Stimulated activated CD4-positive, alpha-beta T cell treated with anti-CD3 and anti-CD28 coated beads, TNF-alpha, amount 100 ng/mL, for 1 hour (primary cell): ENCODE measurements at places on chromosomes 6 and 20.

- no peak for DNase-seq
Observed at GRCh38 chr6:33954453-33954852, 150.7 kb upstream of the MLN start.

- DNase-seq = no peak
Observed at GRCh38 chr20:42957018-42957703, 232.5 kb downstream of the PTPRT start.

- DNase-seq = no peak
Observed at GRCh38 chr6:157151989-157152388, 171.3 kb downstream of the TMEM242 start.

GRCh38 chr6:72824833-72825232, 203.0 kb downstream of the KCNQ5 start:
- no peak for DNase-seq

- no peak for DNase-seq
Observed at GRCh38 chr6:37134036-37134395, 35.9 kb upstream of the PIM1 start.

GRCh38 chr6:137472641-137473137, 21.5 kb downstream of the OLIG3 start:
- DNase-seq = no peak

DNA sequence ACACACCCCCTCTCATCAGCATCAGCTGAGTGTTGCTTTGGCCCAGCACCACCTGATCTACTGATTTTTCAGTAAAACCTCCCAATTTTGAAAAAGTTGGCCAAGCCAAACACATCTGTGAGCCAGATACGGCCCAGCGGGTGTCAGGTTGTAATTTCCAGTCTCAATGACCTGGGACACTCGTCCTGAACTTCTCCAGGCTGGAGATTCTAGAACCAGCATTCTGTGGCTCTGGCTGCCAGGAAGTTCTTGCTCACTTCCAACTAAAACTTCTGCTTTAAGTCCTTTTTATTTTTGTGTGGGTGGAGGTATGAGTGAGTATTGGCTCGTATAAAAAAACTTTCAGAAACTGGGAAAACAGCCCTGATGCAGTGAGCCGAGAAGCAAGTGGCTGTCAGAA, 5.1 kb downstream of the KIAA1755 start:
- DNase-seq = no peak

GRCh38 chr6:35718375-35718736, 18.5 kb upstream of the ARMC12 start:
- no peak for DNase-seq

DNA sequence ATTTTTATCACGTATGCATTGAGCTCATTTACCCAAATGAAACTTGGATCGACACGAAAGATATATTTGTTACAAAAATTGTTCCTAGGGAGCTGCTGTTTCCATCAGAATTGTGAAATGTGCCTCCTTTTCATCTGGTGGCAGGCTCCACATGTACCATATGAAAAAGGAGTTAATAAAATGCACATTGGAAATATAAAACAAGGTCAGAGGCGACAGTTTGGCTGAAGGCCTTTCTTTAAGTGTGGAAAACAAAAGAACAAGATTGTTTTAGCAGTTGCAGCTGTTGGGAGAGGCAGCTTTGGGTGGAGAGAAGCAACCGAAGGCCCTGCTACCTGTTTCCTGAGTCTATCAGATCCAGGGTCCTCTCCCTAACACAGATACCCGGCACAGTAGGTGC, 334.5 kb upstream of the NT5E start:
- no peak for DNase-seq

GRCh38 chr6:20574355-20574754, 40.1 kb downstream of the CDKAL1 start:
- no peak for DNase-seq

DNA sequence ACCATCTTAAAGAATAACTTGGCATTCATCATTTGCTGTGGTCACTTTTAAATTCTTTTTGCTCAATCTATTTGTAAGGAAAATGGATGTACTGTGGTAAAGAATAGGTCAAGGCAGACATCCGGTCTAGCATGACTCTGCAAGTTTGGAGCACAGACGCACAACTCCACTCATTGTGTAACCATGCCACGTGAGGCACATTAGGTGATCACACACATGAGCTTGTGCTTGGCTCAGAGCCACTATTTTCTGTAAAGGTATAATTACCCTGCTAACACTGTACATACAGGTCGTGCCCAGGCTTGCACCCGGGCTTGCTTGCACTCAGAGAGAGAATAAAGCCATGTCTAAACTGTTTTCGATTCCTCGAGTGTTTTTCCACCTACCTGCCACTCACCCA, 1289.1 kb upstream of the ADGRB3 start:
- DNase-seq = no peak

DNA sequence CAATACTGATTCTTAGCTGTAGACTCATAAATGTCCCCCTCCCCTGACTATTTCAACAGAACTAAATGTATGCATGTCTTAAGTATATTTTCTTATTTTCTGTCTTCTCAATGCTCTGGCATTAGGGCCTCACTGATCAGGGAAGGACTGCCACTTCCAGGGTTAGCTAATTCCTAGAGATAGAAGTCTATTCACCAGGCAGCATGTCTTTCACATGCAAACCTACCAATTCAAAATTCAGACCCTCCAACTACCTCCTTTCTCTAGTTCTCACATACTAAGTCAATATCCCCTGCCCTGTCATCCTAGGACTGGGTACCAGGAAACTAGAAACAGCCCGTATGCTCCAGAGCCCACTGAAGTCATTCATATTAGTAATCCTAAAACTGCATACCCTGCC, 132.3 kb downstream of the RALGAPA2 start:
- DNase-seq = no peak

DNA sequence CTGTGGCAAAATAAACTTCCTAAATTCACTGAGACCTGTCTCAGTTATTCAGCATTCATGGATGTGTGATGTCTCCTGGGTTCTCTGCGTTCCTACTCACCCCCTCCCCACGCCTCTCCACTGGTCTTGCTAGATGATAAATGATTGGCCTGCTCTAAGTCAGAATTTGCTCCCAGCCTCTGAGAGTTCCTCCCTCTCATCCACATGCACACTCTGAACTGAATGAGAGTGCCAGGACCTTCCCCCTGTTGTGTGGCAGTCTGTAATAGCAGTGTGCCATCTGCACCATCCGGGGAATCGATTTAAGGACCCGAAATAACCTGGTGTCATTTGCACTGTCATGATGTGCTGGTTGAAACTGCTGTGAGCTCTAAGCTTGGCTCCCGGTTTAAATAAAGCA, 135.8 kb upstream of the AFDN start:
- DNase-seq = no peak

- DNase-seq = no peak
Observed at GRCh38 chr6:16130932-16131387, 2.1 kb downstream of the MYLIP start.

DNA sequence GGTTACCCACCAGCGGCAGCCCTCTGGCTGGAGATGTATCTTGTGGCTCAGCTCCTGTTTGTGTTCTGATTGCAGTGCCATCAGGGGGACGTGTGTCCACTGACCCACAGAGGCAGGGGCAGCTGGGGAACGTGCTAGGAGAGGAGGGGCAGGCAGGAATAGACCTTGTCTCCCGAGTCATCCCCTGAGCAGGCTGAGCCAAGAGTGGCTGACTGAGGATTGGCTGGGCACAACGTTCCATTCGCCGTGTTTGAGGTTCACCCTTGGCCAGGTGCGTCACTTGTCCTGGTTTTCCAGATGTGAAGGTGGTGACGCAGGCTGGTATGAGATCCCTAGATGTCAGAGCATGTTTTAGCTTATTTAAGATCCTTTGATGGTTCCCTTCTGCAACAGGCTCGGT, 57.7 kb downstream of the ADNP start:
- DNase-seq = no peak

DNA sequence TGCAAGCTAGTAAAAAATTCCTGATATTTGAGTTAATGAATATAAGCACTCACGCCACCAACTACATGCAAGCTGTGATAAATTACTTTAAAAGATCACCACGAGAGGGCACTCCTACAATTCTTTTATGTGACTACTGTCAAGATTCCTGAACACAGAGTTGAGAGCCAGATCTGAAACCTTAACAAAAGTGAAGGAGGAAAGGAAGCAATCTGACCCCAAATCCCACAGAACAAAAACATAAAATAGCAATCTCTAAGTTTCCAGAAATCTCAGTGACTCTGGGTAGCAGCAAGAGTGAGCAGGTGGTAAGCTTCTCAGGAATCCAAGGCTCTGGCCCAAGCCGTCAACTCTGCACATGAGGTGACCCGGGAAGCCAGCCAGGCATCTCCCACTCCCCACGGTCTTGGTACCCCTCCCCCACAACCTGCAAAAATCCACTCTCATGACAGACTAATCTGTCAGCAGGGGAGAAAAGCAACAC, 55.1 kb downstream of the STAU1 start:
- no peak for DNase-seq

DNA sequence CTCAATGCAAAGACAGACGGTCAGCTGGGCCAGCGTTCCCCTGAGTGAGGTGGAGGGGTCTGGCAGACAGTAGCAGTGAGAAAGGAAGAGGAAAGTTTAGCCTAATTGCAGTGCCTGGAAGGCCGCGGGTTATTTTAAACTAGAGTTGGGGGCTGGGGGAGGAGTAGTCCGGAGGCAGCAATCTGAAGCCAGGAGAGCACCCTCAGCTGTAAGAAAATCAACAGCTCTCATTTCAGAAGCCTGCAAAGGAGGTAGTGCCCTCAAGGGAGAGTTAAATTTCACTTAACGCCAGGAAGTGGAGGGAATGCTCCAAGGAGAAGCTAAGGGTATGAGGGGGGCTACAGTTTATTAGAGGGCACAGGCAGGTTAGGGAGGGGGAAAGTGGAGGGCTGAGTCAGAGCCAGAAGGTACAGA, 26.9 kb downstream of the RING1 start:
- DNase-seq = no peak

GRCh38 chr6:8195040-8195713, 92.8 kb upstream of the EEF1E1 start:
- DNase-seq = no peak

- no peak for DNase-seq
Observed at GRCh38 chr6:2063547-2063946, 181.9 kb downstream of the GMDS start.

GRCh38 chr20:20761301-20761700, 48.9 kb upstream of the RALGAPA2 start:
- no peak for DNase-seq

GRCh38 chr6:159720708-159721107, 6.6 kb upstream of the WTAP start:
- no peak for DNase-seq

GRCh38 chr6:125816828-125817280, 26.1 kb downstream of the NCOA7 start:
- no peak for DNase-seq

DNA sequence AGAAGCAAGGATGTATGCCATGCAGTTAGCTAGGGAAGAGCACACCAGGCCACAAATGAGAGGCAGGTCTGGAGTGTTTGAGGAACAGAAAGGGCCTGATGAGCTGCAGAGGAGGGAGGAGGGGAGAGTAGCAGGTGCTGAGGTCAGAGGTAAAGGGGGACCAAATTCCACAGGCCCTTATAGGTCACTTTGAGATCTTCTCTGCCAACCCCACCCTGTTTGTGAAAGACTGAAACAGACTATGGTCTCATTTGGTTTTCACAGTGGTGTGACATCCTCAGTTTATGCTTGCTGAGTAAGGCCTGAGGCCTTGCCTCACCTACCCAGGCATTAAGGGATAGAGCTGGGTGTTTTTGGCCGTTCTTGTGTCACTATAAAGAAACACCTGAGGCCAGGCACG, 187.7 kb upstream of the MYLIP start:
- DNase-seq = no peak

GRCh38 chr6:170142559-170142958, 148.3 kb downstream of the DLL1 start:
- no peak for DNase-seq

DNA sequence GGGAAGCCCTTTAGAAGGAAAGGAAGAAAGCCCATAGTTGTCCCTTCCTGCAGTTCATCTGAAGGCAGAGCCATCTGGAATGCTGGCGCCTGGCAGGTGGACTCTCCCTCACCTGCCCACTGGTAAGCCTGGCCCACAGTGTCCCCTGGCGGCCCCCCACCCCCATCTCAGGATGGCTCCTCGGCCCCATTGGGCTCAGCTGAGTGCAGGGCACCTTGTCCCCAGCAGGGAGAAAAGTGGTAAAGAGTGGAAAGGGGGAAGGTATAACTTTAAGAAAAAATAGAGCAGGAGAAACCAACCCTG, 12.6 kb downstream of the SS18L1 start:
- DNase-seq = no peak

GRCh38 chr6:112504621-112505020, 157.5 kb downstream of the RFPL4B start:
- no peak for DNase-seq

DNA sequence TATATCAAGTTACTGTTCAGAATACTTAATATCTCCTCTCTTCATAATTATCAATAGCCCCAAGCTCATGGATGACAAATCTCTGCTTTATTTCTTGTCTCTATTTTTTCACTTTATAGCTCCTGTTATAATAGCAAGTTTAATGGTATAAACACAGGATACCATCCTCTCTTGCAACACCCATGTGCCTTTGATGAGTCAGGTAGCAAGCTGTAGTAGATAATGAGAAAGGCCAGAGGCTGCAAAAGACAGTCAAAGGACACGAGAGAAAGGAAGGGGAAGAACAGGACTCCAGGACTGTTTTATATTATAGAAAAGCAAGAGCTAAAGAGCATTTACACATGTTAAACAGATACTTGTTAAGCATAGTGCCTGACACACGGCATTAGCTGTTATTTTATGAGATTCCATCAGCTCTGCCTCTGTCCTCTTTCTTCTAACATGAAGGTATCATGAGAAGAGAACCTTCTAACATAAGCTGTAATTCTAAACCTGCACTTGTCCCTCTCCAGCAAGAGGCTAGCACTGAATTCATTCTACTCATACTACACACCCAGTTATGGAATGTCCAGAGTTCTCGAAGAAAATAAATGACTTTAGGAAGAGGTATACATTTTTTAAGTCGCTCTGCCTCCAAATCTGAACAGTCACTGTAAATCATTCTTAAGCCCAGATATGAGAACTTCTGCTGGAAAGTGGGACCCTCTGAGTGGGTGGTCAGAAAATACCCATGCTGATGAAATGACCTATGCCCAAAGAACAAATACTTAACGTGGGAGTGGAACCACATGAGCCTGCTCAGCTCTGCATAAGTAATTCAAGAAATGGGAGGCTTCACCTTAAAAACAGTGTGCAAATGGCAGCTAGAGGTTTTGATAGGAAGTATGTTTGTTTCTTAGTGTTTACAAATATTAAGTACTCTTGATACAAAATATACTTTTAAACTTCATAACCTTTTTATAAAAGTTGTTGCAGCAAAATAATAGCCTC, 45.0 kb downstream of the NT5E start:
- DNase-seq = no peak

DNA sequence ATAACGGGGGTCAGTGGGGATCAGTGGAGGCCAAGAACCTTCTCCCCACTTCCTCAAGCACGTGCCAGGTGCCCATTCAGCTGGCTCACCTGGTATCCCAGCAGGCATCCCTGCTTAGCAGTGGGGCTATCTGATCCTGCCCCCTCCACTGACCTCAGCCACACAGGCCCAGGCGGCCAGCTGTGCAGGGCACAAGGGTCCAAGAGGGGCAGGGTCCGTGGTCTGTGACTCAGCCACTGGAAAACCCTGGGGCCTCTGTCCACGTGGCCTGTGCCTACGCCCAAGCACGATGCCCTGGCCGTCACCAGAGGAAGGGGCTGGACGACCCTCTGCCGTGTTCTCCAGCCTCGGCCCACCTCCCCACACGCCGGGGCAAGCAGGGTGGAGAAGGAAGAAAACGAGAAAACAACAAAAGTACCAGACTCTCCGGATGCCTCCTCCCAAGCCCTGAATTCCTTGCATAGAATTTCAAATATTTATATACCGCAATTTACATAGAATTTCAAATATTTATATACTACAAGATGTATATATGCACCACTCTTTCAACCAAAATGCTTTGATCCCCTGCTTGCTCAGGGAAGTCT, 12.1 kb downstream of the PXDC1 start:
- no peak for DNase-seq
